Left ventricle myocardium superior (tissue), 1 donor: ENCODE measurements at places on chromosomes 5 and 9. TPM values are rescaled to one million over a fixed set of nuclear protein-coding genes. Genes with fewer than 3 reads are reported as not detected.

Gene COX7C
- total RNA-seq = 2,286 TPM

Gene ZNF454
- total RNA-seq = 2.3 TPM

Gene JAKMIP2
- 0.50 TPM for total RNA-seq

Gene WDR36
- total RNA-seq = 14.5 TPM

Gene SLC25A2
- not detected for total RNA-seq

Gene PSMB7
- total RNA-seq = 173 TPM

Gene ZFP2
- total RNA-seq = 0.67 TPM

Gene GRIN1
- total RNA-seq = not detected

Gene ISOC1
- total RNA-seq = 142 TPM

Gene IL7R
- total RNA-seq = 1.5 TPM

Gene SLC6A7
- total RNA-seq = not detected

DNA sequence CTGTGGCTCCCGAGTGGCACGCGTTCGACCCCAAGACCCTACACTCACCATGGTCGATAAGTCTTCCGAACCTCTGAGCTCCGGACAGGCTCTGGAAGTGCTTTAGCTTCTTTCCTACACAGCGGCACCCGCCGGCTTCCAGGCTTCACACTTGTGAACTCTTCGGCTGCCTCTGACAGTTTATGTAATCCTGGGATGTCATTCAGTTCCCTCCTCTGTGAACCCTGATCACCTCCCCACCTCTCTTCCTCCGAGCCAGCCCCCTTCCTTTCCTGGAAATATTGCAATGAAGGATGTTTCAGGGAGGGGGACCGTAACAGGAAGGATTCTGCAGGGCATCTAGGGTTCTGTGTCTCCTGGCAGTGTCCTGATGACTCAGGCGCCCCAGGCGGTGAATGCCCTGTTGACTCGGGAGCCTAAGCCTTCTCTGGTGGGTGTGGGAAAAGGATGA lies at the start of gene CD14:
Gene CD14, minus strand, starts transcription at position 155 of the 451 bp plus-strand sequence. Its CDS starts 104 bp downstream, at position 51.
- peak; percentile 73 for DNase-seq

GRCh38 chr9:93908591-93909241 lies 46.4 kb downstream of the BARX1 start:
- no peak for DNase-seq

DNA sequence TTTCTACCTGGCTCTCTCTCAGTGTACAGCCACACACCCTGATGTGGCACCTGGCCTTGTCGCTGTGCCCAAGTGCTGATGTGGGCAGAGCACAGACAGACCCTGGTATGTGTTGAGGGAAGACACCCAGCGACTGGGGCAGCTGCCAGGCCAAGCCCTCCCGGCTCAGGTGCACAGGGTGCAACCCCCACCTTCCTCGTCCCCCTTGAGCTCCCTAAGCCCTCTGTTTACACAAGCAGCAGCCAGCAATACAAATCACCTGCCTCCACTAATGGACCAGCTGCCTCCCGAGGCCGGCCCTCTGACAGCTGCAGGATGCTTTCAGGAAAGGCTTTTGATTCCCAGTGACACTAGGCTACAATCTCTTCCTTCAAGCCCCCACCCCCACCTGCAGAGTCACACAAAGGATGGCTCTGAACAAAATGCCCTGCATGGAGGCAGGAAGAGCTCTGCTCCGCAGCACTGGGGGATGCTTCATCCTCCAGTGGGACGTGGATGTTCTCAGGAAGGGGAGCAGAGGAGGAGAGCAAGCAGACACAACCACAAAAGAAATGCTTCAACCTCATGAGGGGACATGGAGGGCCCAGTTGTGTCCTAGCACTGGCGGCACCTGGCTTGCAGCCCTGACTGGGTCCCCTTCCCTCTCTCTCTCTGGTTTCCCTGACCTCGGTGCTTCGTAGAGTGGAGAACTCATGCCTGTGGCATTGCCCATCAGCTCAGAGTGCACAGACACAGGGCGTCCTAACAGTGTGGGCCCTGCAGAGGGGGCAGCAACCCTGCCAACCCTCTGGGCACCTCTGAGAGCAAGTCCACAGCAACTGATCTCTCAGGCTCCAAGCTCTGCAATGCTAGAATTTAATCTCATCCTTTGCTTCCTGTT lies 140.8 kb downstream of the BARX1 start:
- DNase-seq = no peak

- no peak for DNase-seq
Observed at GRCh38 chr5:81189875-81190498, 43.1 kb upstream of the CKMT2 start.

- DNase-seq = no peak
Observed at GRCh38 chr5:81675420-81675819, 75.5 kb downstream of the SSBP2 start.

DNA sequence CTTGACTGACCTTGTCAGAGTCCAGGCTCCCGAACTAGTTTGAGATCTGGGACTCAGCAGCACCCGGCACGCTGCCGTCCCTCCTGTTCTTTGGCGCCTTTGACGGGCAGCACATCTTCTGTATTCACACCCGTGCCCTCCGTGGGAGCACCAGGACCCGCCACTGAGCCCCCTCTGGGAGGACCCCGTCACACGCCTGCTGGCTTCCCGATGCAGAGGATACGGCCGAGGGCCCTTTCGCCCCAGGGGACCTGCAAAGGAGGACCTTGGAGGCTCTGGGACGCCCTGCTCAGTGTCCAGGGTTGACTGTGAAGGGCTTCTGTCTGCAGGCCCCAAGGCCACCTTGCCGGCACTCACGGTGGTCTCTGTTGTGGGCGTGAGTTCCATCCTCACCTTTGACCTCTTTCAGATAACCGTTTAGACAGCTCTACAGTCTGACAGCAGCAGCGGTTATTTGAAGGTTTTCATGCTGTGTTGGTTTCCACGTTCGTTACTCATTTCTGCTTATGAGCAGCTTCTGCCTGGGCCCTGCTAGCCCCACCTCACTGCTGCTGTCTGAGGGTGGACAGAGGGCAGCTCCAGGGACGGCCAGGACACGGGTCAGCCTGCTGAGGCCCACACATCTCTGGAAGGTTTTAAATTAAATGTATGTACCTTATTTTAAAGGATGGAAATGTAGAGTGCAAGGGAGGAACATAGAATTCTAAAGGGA lies 12.6 kb upstream of the EXOC3 start:
- DNase-seq = no peak

DNA sequence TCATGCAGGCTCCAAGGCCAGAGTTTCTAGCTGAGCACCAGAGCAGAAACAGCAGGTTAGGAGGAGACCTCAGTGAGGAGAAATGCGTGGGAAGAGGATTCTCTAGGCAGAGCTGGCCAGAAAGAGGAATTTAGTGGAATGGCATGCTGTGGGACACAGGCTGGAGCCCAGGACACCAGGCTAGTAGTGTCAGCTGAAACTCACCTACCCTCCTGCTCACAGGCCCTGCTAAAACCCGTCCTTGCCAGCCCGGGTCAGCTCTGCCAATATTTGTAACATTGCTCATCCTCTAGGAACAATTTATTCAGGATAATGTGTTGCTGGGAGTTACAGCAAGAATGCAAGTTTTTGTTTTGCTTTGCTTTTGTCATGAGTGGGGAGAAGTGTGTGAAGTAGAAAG lies 40.2 kb upstream of the AGXT2 start:
- no peak for DNase-seq

DNA sequence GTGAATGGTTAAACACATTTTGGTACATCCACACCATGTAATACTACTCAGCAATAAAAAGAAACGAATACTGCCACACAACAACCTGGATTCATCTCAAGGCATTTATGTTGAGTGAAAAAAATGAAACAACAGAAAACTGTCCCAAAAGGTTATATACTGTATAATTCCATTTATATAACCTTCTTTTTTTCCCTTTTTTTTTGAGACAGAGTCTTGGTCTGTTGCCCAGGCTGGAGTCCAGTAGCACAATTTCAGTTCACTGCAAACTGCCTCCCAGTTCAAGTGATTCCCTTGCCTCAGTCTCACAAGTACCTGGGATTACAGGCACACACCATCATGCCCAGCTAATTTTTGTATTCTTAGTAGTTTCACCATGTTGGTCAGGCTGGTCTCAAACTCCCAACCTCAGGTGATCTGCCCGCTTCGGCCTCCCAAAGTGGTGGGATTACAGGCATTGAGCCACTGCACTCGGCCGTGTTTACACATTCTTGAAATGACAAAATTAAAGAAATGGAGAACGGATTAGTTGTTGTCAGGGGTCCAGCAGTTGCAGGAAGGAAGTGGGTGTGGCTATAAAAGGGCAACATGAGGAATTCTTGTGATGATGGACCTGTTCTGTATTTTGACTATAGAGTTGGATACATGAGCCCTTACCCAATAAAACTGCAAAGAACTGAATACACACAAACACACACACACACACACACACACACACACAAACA lies 17.4 kb downstream of the PPP6C start:
- no peak for DNase-seq

DNA sequence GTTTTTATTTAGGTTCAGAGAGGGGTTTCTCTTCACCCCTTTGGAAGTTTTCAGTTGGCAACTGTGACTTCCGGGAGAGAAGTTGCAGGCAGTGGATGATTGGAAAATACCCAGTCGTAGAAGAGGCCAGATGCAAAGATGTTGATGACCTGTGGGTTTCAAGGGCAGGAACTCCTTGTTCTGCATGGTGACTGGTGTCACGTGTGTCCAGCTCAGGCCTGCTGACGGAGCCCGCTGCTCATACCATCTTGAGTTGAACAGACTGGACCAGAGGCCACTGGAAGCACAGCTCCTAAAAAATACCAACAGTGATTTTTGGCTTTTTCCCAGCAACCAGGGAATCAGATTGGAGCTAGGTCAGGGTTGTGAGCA lies 243.9 kb upstream of the KLF4 start:
- peak; percentile 76 for DNase-seq

- DNase-seq = no peak
Observed at GRCh38 chr9:94948567-94949235, 222.2 kb downstream of the AOPEP start.

- DNase-seq = no peak
Observed at GRCh38 chr9:89814340-89815040, 209.7 kb downstream of the GADD45G start.

- DNase-seq = no peak
Observed at GRCh38 chr5:2735996-2736395, 15.5 kb downstream of the IRX2 start.

- no peak for DNase-seq
Observed at GRCh38 chr5:138960145-138960692, 85.1 kb upstream of the LRRTM2 start.

GRCh38 chr5:102971676-102972293 lies 148.2 kb downstream of the GIN1 start:
- DNase-seq = no peak

- DNase-seq = no peak
Observed at GRCh38 chr5:86757824-86758223, 140.1 kb downstream of the COX7C start.

DNA sequence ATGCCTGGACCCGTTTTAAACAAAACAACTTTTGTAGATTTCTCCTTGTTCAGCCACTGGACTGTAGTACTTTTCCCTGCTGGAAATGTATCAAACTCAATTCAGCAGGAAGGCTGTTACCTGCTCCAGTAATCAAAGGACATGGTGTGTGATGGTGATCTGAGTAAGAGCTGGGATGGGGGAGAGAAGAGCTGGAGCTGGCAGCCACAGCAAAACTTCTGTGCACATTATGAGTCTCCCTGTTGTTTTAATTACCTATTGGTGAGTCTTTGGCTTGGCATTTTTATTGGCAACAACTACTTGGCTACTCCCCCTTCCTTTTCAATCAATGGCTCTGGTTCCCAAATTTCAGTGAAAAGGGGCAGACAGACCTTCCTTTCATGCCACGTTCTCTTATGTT lies 9.7 kb downstream of the NREP start:
- DNase-seq = no peak

GRCh38 chr5:157063776-157064430 lies 5.0 kb upstream of the HAVCR1 start:
- DNase-seq = no peak

- DNase-seq = no peak
Observed at GRCh38 chr9:90948156-90948555, 146.5 kb downstream of the SYK start.

- no peak for DNase-seq
Observed at GRCh38 chr5:151556806-151557205, 34.3 kb downstream of the FAT2 start.

- DNase-seq = no peak
Observed at GRCh38 chr5:143201589-143201988, 201.9 kb downstream of the NR3C1 start.

DNA sequence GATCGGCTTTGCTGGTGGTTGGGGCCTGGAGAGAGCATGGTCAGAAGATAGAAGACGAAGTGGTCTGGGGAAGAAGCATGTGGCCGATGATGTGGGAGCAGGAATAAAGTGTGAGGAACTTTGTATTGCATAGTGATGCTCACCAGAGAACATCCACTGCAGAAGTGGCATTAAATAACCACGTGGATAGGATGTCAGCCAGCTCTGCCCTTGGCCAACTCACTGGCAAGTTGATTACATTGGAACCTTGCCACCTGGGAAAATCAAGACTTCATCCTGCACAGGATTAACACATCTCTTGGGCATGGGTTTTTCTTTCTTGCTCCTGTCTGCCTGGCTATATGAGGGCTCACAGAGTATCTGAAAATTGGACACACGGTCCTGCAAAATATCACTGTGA lies 217.4 kb downstream of the DMRT2 start:
- no peak for DNase-seq
